Putamen (tissue), 1 donor: ENCODE measurements at places on chromosomes 6 and 20.

DNA sequence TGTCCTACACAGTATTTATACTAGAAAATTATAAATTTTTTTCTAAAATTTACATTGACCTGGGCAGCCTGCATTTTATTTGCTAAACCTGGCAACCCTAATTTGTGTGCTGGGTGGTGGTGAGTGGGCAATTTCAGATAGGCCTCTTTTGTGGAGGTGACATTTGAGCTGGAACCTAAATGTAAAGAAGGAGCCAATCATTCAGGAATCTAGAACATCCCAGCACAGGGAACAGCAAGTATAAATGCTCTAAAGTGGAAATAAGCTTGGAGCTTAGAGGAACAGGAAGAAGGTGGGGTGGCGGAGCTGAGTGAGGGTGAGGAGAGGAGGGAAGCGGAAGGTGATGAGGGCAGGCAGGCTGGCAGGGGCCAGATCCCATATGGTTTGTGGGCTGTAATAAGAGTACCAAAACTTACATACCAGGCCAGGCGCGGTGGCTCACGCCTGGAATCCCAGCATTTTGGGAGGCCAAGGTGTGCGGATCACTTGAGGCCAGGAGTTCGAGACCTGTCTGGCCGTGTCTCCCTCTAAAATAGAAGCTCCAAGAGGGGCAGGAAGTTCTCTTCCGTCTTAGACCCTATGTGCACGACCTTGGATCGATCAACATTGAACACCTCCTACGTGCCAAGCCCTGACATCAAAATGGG is 549 bp upstream of the CSE1L start:
- DNase-seq: peak; percentile 37

GRCh38 chr6:71072508-71072907 is 115.6 kb upstream of the B3GAT2 start:
- no peak for DNase-seq

DNA sequence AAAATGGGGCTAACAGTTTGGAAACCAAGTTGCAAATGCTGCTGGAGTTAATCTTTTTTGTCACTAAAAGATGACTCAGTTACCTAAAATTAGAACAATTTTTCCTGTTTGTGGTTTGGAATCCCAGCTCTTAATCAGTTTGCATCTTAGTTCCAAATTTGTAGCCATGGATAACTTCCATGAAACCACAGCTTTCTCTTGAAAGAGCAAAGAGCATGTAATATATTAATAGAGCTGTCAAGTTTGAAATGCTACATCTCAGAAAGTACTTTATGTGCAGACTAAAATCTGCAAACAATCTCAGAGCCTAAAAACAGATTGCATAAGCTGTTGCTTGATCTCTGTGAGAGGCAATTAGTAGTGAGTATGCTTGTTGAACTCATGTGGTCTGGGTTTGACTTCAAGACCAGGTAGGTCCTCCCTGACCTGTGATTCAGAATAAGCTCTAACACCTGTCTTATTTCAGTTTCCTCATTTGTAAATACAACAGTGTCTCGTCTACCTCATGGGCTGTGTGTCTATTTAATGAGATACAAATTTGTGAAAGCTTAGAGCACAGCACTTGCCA is 23.5 kb downstream of the DHX35 start:
- peak; percentile 28 for DNase-seq

DNA sequence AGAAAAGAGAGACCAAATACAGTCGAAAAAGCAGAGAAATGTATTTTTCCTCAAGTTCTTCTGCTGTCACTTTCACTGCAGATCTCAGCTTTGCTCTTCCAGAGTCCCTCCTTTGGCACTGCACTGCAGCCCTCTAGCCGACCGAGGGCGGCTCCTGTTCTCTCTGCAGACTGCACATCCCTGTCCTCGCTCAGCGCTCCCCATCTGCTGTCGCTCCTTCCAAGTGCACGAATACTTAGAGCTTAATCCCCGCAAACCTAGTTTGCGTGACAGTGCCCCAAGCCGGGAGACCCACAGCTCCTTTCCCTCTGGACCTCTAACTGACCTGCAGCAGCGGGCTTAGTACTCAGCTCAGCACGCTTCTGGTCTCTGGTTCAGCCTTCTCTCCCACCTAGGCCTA is 15.2 kb downstream of the RPP21 start:
- DNase-seq: no peak

- no peak for DNase-seq
Measured at GRCh38 chr20:53487461-53488200, 106.0 kb downstream of the ZNF217 start.

DNA sequence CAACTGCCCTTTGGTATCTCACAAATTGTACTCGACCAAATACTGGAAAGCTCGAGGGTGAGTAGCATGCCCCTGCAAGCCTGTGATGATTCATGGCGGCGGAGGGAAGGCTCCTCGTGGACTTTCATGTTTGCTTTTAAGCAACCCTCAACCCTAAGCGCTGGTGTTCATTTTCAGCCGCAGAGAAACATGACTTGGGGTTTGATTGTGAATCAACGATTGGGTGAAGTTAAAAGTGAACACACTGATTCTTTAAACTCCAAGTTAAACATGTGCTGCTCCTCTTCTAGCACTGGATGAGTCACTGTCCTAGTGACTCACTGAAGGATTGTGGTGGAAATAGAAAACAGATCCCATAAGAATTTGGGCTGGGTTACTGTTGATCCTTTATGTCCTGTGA is 8.3 kb downstream of the CD109 start:
- no peak for DNase-seq

DNA sequence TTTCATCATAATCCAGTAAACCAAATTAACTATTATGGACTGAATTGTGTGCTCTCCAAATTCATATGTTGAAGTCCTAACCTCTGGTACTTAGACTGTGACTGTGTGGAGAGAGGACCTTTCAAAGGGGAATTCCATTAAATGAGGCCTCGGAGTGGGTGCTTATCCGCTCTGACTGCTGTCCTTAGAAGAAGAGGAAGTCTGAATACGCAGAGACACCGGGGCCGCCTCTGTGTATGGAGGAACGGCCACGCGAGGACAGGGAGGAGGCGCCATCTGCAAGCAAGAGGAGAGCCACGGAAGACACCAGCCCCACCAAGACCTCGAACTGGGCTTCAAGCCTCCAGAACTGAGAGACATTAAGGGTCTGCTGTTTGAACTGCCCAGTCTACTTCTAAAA is 35.6 kb upstream of the RPS6KA2 start:
- DNase-seq: no peak

DNA sequence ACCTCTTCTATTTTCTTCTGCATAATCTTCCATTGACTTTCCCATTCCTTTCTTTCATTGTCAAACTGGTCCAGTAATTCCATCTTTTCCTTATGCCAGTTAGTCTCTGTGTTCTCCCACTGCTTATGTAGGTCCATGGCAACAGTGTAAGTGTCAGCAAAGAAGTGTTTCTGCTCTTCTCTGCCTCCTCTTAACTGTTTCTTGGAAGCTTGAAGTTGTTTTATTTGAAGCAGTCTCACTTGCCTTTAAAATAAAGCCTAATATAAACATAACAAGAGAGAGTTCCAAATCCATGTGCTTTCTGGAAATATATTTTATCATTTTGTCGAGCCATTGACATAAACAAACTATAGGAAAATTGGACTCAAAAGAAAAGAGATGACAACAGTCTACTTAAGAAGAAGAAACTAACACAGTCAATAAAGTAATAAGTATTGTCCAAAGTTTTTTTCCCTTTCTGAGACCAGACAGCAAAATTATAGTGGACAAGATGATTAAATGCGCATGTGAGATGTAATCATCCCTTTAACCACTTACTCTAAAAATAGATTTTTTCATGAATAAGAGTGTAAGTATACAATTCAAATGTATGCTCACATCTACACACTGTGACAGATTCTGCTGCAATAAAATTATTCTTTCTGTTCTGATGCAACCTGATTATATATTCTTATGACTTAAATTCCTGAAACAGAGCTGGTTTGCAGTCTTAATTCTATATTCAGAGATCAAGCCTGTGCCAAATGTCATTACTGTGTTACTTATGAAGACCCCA is 5.2 kb downstream of the KIAA0408 start:
- no peak for DNase-seq

DNA sequence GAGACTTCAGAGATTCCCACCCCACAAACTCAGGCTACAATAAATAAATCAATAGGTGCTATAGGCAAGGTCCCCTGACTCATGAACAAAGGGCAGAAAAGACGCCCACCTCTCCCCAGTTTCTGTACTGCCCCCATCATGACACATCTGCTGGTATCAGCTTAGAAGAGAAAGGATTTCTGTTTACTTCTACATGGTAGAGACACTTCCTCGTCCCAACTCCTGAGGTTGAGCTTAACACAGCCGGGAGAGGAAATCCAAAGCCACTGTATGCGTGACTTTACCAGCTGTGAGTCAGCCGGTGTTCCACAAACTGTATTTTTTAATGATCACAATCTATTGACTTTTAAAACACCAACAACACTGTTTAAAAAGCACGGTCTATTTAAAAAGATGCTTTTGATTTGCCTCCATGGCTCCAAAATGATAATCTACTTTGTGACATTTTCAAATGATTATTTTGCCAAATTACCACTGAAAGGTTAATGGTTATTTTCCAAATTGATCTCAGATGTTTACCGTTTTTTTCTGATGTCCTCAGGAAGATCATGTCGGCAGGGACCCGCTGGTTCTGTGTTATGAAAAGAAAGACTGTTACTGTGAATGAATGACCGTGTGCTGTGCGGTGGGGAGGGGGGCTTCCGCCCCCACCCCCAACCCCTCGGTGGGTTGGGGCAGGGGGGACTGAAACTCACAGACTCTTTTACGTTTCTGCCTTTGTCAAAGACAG is 72.5 kb downstream of the ATP9A start:
- no peak for DNase-seq

DNA sequence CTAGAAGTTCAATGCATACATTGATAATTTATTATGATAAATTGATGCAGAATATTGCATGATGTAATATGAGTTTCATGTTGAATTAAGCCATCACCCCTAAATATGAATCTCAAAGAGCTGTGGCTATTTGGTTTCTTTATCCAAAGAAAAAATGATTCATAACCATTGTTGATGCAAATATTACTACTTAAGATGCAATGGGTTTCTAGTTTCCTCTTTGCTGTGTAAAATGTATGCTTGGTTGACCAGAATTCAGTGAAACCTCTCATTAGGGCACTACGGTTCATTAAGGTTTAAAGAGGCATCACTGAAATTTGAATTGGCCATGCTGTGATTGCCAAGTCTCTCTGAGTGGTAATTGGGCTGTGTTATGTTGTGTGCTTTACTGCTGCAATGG is 492.5 kb upstream of the FLRT3 start:
- no peak for DNase-seq

GRCh38 chr20:53028337-53029007 is 56.3 kb downstream of the TSHZ2 start:
- DNase-seq: no peak

DNA sequence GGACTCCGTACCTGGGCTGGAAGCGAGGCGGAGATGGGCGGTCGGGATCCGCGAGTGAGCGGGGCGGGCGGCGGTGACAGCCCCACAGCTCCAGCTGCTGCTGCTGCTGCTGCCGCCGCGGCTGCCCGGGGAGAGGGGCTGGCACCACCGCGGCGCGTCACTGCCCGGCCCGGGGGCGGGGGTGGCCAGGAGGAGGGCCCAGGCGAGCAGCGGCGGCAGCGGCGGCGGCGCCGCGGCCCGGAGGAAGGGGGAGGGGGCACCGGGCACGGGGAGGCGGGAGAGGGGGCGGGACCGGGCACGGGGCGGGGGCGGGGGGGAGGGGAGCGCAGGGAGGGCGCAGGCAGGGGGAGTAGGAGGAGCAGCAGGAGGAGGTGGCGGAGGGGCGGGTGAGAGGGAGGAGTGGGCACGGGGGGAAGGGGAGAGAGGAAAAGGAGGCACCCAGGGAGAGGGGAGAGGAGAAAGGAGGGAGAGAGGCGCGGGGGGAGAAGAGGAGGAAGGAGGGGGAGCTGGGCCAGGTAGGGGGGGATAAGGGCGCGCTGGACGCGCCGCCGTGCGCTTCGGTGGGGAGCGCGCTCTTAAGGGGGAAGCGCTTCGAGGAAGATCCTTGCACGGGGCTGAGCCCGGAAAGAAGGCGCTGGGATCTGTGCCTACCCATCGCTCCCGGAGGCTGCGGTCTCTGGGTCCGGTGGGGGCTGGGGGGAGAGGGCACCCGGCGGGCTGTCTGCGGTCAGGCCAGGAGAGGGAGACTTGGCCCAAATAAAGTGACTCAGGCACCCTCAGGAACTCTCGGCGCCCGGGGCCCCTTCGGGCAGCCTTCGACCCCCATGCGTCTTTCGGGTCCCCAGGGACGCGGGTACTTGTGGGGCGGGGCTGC is 101.5 kb downstream of the NOL4L start:
- peak; percentile 89 for DNase-seq

GRCh38 chr6:109186012-109186411 is 90.7 kb downstream of the CEP57L1 start:
- no peak for DNase-seq

GRCh38 chr6:56868687-56869086 is 86.2 kb upstream of the BEND6 start:
- DNase-seq: no peak

GRCh38 chr6:24910961-24911725 is 24.6 kb downstream of the RIPOR2 start:
- DNase-seq: peak; percentile 57

- DNase-seq: no peak
Measured at GRCh38 chr6:166671434-166672081, 44.5 kb upstream of the RPS6KA2 start.

- no peak for DNase-seq
Measured at GRCh38 chr6:156123731-156124130, 653.4 kb upstream of the ARID1B start.

DNA sequence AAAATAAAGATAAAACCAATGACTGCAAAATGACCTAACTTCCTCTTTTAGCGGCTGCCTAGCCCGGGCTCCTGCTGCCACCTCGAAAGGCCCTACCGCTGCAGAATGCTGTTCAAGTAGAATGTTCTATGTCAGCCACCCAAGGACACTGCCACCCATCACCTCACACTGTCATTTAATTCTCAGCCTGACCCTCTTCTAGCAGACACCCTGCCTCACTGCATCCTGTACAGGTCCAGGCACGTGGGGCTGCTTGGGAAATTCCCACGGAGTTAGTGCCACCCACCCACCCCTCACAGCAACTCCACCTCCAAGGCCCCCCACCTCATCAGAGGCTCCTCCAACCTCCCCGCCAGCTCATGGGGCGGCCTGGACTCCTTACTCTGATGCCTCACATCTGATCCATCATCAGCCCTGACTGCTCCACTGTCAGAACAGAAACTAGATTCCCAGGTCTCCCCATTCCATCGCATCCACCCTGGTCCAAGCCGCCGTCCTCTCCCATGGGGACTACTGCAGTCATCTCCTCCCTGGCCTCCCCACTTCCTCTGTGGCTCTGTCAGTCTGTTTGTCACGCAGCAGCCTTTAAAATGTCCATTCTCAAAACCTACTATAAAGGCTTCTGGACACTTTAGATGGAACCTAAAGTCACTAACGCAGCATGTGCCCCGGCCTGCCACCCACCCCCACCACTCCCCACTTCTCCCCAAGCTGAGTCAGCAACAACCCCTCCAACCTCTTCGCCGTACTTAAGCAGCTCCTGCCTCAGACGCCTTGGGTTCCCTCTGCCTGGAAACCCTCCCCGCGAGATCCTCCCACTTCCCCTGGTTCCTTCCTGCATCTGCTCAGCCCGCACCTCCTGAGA is 17.0 kb downstream of the NFATC2 start:
- peak; percentile 81 for DNase-seq

- DNase-seq: no peak
Measured at GRCh38 chr6:117512056-117512828, 29.8 kb downstream of the DCBLD1 start.

GRCh38 chr6:83417880-83418663 is 12.8 kb downstream of the ME1 start:
- DNase-seq: peak; percentile 17
